ENCODE measurements at places on chromosomes 13 and 19.

DNA sequence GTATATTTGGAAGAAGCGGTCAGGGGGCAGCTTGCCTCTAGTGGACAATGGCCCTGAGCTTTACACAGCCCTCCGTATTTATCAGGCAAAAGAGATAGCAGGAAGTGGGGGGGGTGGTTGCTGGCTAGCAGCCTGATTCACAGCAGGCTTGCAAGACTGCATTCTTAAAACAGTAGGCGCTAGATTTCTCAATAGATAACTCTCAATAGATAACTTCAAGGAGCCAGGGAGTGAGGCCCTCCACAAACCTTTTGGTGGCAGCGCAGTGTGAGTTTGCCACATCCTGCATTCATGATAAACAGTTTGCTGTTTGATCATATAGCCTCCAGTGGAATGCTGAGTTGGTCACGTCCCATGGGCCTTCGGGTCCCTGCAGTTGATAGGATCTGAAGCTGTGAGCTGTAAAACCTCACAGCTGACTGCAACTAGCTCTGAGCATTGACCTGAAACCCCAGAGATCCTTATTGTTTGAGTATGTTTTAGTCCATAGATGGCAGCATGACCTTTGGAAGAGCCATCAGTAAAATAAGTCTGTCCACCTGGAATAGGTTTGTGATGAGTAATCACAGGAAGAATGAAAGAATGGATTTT lies 12.2 kb downstream of the FPR3 start:
- no peak for DNase-seq

- DNase-seq, result no peak
Observed at GRCh38 chr13:27523346-27524073, 73.1 kb upstream of the MTIF3 start.

- no peak for DNase-seq
Observed at GRCh38 chr19:1574354-1575136, 6.4 kb upstream of the MEX3D start.

- DNase-seq, result no peak
Observed at GRCh38 chr19:48613852-48614435, 932 bp downstream of the FAM83E start.

DNA sequence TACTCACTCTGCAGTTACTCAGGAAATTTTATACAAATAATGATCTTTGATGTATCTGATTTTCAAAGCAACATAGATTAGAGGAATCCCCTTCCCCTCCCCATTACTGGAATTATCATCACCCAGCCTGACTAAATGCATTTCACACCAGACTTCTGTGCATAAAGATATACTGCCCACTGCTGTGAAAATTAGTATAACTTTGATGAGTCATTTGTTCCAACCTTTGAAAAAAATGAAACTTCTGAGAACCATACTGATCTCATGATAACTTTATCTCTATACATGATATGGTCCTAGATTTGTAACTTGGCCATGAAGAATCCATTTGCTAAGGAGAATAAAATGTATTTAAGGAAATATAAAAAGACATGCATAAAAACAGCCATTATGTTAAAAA lies 63.9 kb downstream of the GPC6 start:
- DNase-seq, result no peak

DNA sequence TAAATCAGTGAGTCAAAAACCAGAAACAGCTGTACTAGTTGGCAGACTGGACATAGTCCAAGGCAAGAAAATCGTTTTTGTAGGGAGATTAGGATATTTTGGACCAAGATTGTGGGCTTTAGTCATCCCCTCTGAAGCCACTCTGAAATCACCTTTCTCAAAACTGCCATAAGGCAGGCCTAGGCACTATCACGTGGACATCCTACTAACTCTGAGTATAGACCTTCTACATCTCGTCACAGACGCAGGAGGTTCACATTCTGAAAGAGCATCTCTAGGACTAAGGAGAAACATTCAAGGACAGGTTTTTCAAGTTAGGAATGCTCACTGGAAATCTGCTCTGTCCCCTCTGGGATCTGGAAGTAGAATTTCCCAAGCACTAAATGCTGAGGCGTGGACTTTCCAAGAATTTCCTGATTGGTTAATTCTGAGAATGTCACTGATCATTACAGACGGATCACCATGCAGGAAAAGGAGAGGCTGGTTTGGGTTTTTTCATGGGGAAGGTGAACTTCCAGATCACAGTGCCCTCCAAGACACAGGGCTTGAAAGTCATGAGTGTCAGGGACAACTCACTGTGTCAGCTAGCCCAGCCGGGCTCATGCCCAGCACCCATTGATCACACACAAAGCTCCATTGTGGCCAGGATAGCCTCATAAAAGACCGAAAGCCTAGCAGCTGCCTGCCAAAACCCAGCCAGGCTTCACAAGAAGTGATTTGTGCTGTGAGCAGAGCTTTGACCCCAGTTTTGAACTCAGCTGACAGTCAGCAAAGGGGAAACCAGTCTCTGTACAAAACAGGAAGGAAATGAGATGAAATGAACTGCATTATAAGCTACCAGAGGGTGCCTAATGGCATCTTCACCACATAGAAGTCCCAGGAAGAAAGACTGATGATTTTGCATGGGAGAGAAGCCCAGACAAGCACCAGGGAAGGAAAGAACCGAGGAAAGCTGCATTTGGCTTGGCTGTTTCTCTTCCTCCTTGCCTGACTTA lies 2.7 kb upstream of the RUBCNL start:
- no peak for DNase-seq

GRCh38 chr19:34230820-34231219 lies 23.5 kb upstream of the GARRE1 start:
- DNase-seq, result no peak

DNA sequence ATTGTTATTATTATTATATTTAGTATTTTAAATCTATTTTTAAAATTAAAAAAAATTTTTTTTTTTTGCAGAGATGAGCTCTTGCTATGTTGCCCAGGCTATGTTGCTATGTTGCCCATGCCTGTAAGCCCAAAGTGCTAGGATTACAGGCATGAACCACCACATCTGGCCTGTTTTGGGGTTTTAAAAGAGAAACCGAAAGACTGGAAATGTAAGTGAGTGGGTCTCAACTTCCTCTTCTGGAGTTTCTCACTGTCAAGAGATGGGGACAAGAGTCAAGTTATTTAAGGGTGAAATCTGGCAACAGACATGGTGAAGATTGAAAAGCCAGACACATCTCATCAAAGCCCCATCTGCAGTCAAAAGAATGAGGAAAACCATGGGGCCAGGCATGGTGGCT lies 4.2 kb upstream of the OR7G3 start:
- DNase-seq, result no peak

DNA sequence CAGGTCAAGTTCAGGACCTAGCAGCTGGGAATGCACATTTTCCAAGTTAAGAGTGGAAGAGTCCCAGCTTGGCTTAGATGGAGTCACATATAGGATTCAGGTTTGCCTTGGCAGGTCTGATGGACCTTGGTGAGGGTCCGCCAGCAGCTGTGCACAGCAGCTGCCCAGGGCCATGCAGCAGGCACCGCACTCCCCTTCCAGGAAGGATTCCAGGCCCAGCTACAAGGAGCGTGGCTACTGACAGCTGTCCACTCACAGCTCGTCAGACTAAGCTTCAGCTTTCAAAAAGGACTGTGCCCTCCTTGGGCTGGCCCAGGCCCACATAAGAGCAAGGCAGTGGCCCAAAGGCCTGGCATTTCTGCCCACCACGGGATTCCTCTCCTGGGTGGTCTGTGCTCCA lies 68.4 kb downstream of the ALOX5AP start:
- DNase-seq, result no peak

DNA sequence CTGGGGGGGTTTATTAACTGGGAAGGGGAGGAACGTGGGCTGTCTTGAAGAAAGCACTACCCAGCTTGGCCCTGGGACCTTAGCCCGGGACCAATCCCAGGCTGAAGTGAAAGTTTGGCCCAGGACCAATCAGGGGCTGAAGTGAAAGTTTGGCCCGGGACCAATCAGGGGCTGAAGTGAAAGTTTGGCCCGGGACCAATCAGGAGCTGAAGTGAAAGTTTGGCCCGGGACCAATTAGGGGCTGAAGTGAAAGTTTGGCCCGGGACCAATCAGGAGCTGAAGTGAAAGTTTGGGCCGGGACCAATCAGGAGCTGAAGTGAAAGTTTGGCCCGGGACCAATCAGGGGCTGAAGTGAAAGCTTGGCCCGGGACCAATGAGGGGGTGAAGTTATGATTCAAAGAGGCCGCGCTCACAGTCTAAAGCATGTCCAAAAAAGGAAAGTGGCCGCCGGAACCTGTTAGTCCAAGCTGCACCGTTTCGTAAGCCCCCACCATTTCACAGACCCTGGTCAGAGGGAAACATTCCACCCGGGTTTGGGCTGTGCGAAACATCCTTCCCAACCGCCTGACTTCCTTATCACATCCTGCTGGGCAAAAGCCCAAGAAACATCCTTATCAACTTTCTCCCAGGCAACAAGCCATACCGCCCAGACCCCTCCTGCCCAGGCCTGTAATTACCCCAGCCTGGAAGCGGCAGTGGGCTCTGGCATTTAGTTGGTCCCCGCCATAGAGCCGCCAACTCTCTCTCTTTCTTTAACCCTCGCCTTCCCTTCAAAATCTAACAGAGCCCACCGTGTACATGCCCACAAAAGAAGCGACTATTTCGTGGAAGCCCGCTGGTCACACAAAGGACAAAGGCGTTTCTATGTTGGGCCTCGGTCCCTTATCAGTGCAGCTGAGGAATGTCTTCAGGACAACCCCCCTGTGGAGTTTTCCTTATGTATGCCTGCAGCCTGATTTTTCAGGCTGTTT lies 1.1 kb downstream of the ZNF850 start:
- DNase-seq, result peak; percentile 81
